ENCODE measurements at places on chromosomes 3 and 15.

- DNase-seq = no peak
These were observed 216.7 kb upstream of the CFAP20DC start for GRCh38 chr3:59266551-59266950.

- DNase-seq = no peak
These were observed 105.7 kb upstream of the ZPLD1 start for GRCh38 chr3:102329066-102329465.

DNA sequence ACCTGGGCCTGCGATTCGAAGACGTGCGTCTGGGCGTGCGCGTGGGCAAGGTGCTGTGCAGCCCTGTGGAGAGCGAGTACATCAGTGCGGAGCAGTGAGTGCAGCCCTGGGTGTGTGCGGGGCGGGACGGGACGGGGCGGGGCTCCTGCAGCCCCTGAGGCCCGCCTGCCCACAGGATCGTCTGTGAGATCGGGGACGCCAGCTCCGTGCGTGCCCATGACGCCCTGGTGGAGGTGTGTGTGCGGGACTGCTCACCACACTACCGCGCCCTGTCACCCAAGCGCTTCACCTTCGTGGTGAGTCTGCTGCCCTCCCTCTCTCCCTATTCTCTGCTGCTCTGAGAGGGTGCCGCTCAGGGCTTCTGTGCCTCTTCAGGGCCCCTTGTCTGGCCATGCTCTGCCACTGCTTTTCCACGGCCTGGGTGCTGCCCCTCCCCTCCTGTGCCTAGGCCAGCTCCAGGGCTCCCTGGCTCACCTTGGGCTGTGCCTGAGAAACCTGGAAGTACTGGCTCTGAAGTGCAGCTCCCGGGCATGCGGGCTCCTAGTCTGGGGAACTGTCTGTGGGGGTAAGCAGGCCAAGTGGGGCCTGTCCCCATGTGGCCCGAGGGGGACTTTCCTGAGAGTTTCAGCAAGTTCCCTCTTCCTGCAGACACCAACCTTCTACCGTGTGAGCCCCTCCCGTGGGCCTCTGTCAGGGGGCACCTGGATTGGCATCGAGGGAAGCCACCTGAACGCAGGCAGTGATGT is 31.8 kb downstream of the PLXNA1 start:
- DNase-seq = no peak

DNA sequence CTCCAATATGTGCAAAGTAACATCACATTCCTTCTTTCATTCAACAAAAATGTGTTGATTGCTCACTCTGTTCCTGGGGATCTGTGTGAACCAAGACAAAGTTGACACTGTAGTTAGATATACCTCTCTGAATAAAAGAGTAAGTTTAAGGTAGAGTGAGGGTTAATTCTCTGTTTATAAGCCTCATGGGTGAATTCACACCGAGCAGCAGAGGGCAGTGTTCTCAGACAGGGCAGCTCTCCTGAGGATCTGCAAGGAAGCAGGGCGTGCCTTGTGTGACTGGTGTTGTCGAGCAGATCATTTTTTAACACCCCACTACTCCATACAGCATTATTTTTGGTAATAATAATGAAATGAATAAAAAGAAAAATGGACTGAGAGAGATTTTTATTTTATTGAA is 34.4 kb downstream of the PAQR9 start:
- DNase-seq = peak; percentile 44

GRCh38 chr3:175564363-175564762 is 705.2 kb downstream of the NAALADL2 start:
- no peak for DNase-seq

DNA sequence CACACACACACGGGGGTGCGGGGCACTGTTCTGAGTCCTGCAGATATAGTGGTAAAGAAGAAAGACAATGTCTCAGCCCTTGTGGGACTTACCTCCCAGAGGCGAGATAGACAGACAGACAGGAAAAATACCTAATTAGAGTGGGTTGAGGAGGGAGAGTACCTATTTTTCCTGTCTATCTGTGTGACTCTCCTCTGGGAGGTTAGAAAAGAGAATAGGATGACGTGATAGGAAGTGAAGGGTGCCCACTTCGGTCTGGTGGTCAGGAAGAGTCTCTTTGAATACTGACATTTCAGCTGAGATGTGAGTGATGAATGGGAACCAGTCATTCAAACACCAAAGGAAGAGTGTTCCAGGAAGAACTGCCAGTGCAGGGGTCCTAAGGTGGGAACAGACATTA is 4.1 kb upstream of the APOD start:
- DNase-seq = no peak

GRCh38 chr15:31434588-31435260 is 108.1 kb downstream of the KLF13 start:
- peak; percentile 82 for DNase-seq
